AG10803 (cell line): ENCODE measurements at places on chromosomes 11 and 22.

DNA sequence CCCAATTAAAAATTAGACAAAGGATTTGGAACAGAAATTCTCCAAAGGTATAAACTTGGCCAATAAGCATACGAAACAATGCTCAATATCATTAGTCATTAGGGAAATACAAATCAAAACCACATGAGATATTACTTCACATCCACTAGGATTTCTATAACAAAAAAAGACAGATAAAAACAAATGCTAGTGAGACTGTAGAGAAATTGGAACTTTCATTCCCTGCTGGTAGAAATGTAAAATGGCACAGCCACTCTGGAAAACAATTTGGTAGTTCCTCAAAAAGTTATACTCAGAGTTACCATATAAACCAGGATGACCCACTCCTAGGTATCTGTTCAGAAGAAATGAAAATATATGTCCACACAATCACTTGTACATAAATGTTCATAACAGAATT, 71.6 kb downstream of the RPL27A start:
- peak; percentile 68 for DNase-seq

DNA sequence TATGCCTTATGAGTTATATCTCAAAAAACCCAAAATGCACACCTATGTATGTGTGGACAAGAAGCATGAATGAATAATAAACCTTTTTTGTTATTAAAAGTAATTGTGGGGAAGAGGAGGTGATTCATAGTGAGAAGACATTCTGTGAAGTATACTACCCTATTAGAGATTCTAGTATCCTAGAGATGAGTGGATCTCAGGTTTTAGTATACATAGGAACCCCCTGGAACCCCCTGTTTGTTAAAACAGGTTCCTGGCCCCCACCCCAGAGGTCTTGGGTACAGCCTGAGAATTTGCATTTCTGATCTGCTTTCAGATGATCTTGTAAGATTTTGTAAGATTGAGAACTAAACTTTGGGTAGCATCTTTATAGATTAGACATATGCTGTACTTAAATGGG, 17.5 kb downstream of the NUCB2 start:
- DNase-seq, result no peak

DNA sequence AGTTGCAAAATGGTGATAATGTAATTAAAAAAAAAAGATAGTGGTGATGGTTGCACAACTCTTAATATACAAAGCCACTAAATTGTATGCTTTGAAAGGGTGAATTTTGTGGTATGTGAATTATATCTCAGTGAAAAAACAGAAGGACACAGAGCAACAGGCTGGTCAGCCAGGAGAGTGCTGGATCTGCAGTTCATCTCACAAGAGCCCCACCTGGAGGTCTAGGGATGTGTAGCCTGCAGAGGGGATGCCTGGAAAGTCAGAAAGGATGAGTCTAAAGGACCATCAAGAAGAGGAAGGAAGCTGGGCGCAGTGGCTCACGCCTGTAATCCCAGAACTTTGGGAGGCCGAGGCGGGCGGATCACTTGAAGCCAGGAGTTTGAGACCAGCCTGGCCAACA, 9.0 kb downstream of the POLR3H start:
- no peak for DNase-seq

DNA sequence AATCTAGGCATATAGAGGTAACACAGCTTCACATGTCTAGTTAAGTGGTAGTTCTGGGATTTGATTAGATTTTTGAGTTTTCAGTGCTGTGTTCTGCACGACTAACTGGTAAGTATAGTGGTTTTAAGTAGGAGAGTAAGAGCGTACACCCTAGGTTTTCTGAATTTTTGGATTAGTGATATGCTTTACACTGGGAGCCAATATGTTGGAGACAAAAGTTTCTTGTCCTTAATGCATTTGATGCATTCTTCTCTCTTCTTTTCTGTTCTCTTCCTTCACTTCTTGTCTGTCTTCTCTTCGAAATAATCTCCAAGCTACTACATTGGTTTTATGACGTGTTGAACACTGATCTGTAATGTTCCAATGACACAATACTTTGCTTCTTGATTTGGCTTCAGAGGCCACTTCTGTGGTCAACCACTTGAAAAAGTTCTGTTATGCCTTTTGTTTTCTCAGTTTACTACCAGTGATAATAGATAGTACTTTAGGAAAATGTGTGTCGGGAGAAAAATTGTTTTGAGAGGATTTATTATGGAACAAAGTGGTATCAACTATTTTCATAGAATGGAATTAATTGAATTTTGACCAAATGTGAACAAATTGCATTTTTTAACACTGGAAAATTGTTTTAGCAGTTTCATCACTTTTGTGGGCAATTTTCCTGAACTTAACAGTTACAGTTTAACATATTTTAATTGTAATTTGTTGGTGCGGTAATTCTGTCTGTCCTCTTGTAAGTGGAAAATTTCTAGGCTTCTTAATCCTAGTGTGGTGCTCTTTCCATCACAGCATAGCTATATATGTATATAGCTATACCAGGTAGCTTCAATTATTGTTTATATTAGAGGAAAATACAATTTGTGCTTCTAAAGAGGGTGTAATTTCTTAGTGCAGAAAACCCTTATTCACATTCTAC, 2.6 kb downstream of the PDE3B start:
- no peak for DNase-seq

- DNase-seq, result no peak
Measured at GRCh38 chr22:20392983-20393704, 807 bp upstream of the ZNF74 start.

GRCh38 chr11:128691802-128692752, 1.8 kb upstream of the FLI1 start:
- no peak for DNase-seq

GRCh38 chr11:130728185-130729180, 187.8 kb downstream of the SNX19 start:
- DNase-seq, result no peak

DNA sequence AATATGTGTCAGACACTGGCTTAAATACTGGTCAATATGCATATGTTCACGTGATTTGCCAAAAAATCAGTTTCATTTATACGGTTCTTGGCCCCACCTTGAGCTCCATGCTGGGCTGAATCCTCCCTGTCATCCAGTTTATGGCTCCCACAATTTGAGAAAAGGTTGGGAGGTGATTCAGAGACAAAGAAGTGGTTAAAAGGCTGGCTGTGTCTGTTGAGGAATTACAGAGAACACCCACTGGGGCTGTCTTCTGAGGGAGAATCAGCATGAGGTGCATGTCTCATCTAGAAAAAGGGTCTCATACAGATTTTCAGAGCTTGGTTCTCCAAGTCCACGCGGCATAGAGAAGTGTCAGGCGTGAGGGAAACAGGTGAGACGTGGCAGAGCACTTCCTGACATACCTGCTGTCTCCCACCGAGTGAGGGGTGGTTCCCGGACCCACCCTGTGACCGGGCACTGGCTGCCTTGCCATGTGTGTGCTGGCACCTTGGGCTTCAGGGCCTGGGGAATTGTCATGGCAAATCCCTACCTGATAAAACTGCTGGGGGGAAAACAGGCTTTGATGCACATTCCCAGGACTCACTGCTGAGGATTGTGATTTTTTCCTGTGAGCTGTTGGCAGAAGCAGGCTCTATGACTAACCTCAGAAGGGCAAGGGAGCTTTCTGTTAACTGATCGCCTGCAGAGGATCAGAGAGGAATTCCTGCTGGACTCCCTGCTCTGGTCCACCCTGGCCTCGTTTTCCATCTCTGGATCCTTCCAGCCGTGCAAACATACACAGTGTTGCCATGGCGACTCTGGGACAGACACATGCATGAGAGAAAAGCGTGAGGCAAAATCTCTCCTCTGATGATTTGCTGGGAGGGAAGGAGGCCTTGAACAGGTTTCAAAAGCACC, 223.6 kb downstream of the ADAMTS15 start:
- DNase-seq, result peak; percentile 87

GRCh38 chr11:21924262-21924661, 268.6 kb upstream of the ANO5 start:
- no peak for DNase-seq

GRCh38 chr11:132908414-132908810, 623.9 kb downstream of the OPCML start:
- no peak for DNase-seq
